ENCODE measurements at places on chromosomes 7 and 10. TPM values are rescaled to one million over a fixed set of nuclear protein-coding genes. Genes with fewer than 3 reads are reported as not detected.

The MKI67 gene
- 7.5 TPM for polyA plus RNA-seq

The MMP21 gene
- polyA plus RNA-seq, result not detected

The ARHGEF5 gene
- 0.07 TPM for polyA plus RNA-seq

The SPAG6 gene
- polyA plus RNA-seq, result 0.54 TPM

The SPAM1 gene
- not detected for polyA plus RNA-seq

The SFTPA1 gene
- not detected for polyA plus RNA-seq

The KNDC1 gene
- 1.4 TPM for polyA plus RNA-seq

The TMEM270 gene
- 0.71 TPM for polyA plus RNA-seq

The HMX3 gene
- polyA plus RNA-seq, result not detected

The SEMA3A gene
- 16.5 TPM for polyA plus RNA-seq

The ALOX5 gene
- not detected for polyA plus RNA-seq

The GBX1 gene
- not detected for polyA plus RNA-seq

The MGAM2 gene
- polyA plus RNA-seq, result 0.02 TPM

The LRRC61 gene
- 0.93 TPM for polyA plus RNA-seq
